Progenitor cell of endocrine pancreas (in vitro differentiated cells): ENCODE measurements at places on chromosomes 7 and 10. TPM values are rescaled to one million over a fixed set of nuclear protein-coding genes. Genes with fewer than 3 reads are reported as not detected.
A peak's percentile ranks its signal among the peaks of the same experiment; 100 is the strongest.

GRCh38 chr7:6545398-6546126 lies 5.7 kb downstream of the GRID2IP start:
- DNase-seq: no peak

Gene MINPP1
- 30.1 and 31.5 TPM in 2 replicates for total RNA-seq

- no peak for DNase-seq
These were observed 378.8 kb upstream of the PODXL start for GRCh38 chr7:131935180-131935579.

DNA sequence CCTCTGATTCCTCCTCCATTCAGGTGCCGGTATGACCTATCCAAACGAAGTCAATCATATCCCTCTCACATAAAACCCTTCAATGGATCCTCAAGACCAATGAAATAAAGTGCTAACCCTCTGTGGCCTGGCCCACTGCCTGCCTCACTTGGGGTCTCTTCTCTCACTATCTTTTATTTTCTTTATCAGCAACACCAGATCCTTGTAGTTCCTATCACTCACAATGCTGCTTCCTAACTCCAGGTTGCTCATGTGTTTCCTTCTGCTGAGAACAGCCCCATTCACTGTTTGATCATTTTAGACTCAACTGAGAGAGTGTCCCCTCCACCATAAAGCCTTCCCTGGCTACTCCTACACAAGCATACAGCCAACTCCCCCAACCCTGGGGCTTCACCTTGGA lies 180.6 kb downstream of the DOCK4 start:
- no peak for DNase-seq

- DNase-seq: no peak
These were observed 115.3 kb upstream of the WDR11 start for GRCh38 chr10:120735773-120736371.

DNA sequence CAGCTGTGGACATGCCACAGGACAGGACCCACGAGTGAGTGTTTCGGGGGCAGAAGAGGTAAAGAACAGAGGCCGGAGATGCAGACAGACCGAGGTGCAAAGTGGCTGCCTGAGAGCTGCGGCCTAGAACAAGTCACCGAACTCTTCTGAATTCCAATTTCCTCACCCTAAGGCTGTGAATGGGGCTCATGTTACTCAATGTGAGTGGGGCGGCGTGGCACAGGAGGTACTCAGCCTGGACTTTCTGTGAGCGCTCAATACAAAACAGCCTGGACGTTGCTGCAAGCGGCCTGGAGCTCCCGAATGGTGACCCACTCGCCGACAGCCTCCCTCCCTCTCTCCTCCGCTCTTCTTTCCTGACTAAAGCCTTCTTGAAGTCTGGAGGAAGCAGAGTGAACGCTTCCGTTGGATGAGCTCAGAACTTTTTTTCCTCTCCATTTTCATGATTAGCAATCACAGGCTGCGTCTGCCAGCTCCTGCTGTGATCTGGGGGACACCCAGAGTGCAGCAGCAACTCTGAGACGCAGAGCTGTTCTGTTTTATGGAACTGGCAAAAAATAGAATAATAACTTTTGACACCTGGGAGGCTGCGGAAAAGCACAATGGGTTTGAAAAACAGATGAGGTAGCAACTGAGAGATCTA lies 108.5 kb downstream of the PTPRN2 start:
- no peak for DNase-seq

Gene LRIT1
- total RNA-seq: not detected in 2 replicates

DNA sequence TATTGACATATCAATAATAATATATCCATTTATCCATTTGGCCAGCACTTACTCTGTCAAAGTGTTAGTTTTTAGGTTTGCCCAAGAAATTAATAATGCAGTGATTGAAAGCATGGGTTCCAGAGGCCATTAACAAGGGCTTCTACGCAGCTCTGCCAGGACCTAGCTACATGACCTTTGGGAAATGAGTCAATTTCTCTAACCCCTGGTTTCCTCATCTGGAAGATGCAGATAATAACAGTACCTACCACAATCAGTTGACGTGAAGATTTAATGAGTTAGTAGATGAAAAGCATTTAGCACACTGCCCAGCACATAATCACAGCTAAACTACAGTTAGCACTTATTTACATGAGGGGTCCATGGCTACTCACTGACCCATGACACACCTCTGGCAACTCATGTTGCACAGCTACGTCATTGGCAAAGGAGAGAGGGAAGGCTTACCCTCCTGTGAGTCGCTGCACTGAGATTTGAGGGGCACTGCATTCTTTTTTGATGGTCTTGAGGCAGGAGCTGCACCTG lies 263.7 kb downstream of the PLXNA4 start:
- no peak for DNase-seq

GRCh38 chr7:44309271-44310091 lies 15.9 kb downstream of the CAMK2B start:
- peak; percentile 55 for DNase-seq

DNA sequence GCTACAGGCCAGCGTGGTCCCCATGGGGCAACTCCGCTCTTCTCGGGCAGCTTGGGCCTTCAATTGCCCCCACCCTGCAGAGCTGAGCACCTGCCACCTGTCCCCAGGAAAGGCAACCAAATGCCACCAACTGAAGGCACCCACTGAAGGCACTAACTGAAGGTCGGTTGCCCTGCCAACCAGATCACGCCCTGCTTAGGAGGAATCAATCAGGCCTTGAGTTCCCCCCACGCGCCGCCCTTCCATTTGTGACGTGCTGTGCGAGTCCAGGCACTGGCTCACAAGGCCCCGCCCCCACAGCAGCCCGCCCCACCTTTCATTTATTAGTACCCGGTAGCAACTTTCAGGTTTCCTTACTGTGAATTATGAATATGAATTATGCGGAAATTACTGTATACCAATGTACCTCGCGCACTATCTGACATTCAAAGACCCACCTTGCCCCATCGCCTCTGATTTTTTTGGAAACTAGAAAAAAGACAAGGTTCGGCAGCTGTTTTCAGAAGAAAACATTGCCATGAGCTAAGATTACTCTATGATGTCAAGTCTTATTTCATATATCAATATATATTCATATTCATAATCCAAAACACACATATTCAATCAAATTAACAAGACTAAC lies 83.6 kb upstream of the ABI1 start:
- DNase-seq: no peak

- DNase-seq: no peak
These were observed 6.0 kb downstream of the ADD3 start for GRCh38 chr10:110013630-110014293.

Gene PNLIP
- not detected in 2 replicates for total RNA-seq

Gene MCM10
- total RNA-seq: 20.2 and 21.4 TPM in 2 replicates

DNA sequence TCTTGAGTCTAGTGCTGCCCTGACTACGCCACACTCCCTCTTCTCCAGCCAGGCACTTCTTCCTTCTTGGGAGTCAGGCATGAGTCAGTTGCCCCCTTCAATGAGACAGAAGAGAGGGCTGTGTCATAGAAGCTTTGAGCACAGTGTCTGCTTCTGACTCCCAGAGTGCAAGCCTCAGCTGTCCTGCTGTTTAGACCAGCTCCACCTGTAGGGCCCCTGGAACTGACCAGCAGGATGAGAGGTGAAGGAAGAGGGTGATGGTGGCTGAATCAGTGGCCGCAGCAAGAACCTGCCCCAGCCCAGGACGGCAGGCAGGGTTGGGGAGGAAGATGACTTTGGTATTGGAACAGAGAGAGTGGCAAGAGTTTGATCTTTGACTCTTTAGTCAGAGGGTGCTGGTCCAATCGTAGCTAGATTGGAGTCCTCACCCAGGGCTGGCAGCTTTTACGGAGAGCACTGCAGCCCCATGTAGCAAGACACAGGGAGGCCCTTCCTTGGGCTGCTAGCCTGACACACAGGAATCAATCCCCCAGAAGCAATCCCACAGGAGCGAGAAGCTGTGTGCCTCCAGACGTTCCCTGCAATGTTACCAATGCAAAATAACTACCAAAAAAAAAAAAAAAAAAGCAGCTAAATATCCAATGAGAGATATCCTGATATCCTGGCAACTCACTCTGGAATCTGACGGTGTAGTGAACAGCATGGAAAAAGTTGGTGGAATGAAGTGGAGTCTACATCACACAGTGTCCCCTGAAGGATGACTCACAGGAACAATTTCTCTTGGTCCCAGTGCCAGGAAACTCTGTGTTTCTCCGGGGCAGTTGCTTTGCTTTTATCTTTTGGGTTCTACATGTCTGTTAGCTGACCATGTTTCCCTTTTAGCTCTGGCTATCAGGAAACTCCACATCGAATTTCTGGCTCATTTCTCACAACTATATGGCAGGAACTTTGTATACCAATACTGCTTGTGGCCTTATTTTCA lies 6.9 kb downstream of the C10orf62 start:
- no peak for DNase-seq

Gene JAKMIP3
- total RNA-seq: 0.17 and 0.27 TPM in 2 replicates

- no peak for DNase-seq
These were observed 765 bp downstream of the CELF2 start for GRCh38 chr10:11018432-11018841.

DNA sequence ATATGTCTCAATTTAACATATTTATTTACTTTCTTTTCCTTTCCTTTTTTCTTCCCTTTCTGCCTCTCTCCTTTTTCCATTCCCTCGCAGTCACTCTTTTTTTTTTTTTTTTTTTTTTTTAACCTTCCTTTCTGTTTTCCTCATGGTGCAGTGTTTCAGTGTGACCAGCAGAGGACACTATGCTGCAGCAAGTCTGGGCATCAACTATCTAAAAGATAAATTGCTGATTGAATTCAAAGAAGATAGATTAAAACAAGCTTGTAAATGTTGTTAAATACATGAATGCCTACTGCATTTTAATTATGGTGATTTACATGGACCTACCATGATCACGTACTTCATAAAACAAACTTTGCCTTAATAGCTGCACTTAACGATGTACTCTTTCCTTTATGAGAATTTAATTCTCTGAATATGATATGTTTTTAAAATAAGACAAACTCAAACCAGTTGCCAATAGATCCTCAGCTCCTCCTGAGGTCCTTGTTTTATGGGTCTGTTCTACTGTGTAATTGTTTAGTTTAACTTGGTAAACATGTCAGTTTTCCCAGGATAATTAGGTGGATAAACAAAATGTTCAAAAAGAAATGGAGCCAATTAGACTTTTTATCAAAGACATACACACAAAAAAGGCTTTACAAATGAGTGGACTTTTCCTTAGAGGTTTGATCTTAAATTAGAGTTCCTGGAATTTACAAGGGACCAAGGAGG lies 101.0 kb upstream of the AGR3 start:
- DNase-seq: no peak

DNA sequence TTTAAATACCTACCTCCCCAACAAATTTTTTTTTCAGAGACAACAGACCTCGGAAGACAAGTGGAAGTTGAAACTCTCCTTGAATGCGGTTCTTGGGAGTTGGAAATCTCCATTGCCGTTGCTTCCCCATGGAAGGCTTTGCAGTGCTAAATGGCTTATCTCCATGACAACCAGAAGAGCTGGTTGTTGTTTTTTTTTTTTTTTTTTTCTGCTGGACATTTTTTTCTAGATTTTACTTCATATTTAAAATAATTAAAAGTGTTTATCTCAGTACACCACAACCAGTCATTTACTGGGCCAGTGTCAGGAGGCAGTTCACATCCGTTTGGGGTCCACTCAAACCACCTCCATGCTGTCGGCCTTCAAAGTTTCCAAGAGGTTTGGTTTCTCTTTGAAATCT lies 348.5 kb upstream of the PRKCQ start:
- no peak for DNase-seq

Gene TAS2R41
- total RNA-seq: not detected in 2 replicates

DNA sequence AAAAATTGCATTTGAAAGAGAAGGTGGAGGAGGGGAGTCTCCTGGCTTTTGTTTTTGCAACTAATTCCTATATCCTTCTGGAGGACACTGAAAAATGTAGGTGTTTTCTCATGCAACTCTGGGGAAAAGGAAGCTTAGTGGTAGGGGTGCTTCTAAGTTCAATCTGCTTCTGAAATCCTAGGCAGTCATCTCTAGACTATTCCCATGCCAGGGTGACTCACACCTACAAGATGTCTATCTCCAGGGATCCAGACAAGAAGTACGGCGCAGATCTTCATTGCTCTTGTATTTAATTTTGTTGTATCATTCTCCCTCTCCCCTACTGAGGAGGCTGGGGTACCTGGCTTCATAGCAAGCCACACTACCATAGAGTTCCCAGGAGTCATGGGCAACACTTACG lies 258.8 kb downstream of the PHF14 start:
- DNase-seq: no peak

GRCh38 chr7:16630654-16631053 lies 14.9 kb downstream of the ANKMY2 start:
- no peak for DNase-seq

Gene TFR2
- total RNA-seq: 0.62 and 0.93 TPM in 2 replicates

- DNase-seq: no peak
These were observed 44.4 kb upstream of the AMPH start for GRCh38 chr7:38675494-38676106.

- DNase-seq: no peak
These were observed 434.7 kb upstream of the GRM3 start for GRCh38 chr7:86209036-86209435.

DNA sequence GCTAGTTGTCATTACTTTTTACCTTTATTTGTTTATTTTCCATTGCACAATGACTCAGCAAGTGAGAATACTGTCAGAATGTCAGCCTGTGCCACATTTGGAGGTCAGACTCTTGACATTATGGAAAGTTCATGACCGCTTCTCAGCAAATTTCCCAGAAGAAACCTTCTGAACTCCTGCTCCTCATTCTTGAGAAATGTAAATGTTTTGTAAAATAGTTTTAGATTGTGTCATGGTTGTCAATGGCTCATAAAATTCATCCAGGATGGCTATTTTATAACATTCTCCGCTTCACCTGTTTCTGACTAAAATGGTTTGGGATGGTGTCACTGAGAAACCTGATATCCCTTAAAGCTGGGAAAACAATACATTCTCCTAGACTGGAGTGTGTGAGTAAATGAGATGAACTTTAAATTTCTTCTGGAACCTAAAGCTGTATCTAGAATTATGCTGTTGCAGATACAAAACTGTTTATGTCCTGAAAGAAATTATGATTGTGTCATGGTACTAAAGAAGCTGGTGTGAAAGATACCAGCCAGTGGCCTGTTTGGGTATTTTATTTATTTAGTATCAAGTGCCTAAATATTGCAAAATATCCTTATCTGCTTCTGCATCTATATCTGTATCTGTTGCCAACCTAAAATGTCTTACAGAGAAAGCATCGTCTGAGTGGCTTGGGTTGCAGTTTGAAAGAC lies 671.7 kb downstream of the GATA3 start:
- no peak for DNase-seq

- DNase-seq: no peak
These were observed 42.2 kb upstream of the EGR2 start for GRCh38 chr10:62858364-62858763.

Gene ANXA8L1
- not detected in 2 replicates for total RNA-seq

GRCh38 chr7:32048970-32049491 lies 21.2 kb downstream of the PDE1C start:
- DNase-seq: no peak

DNA sequence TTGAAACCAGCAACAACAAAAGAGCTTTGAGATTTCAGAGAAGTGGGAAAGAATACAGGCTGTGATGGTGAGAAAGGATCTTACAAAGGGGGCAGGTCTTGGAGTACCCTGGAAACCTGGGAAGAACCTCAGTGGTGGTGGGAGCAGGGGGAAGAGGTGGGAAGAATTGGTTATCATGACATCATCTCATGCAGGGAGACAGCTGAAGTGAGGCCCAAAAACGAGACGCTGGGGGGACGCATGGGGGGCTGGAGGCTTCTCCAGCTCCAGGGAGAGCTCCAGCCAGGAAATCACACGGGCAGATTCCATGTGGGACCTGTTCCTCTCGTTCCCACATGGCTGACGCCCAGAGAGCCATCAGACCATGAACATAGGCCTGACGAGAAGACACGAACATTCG lies 177.3 kb upstream of the RNF32 start:
- DNase-seq: no peak
